ENCODE measurements at places on chromosomes 16 and 17. TPM values are rescaled to one million over a fixed set of nuclear protein-coding genes. Genes with fewer than 3 reads are reported as not detected.

KRTAP2-3 gene
- total RNA-seq = not detected

VAT1 gene
- total RNA-seq = 111 TPM

NUP93 gene
- total RNA-seq = 94.6 TPM

CLEC18A gene
- 2.2 TPM for total RNA-seq

LPO gene
- total RNA-seq = 0.22 TPM

C1QTNF1 gene
- 6.3 TPM for total RNA-seq

NPIPB13 gene
- 1.5 TPM for total RNA-seq

TNP2 gene
- total RNA-seq = not detected

ITGAL gene
- total RNA-seq = 0.05 TPM

FBXW10 gene
- total RNA-seq = 0.33 TPM

WFDC1 gene
- total RNA-seq = 2.7 TPM

P2RX5 gene
- total RNA-seq = 1.2 TPM

TP53TG3B gene
- not detected for total RNA-seq

NXN gene
- total RNA-seq = 28.0 TPM

DNAJA2 gene
- total RNA-seq = 84.1 TPM

RGS11 gene
- 2.5 TPM for total RNA-seq

NUFIP2 gene
- total RNA-seq = 72.3 TPM

GGNBP2 gene
- total RNA-seq = 56.0 TPM

PSMC3IP gene
- 8.7 TPM for total RNA-seq

TEKT3 gene
- total RNA-seq = not detected

KRTAP9-3 gene
- not detected for total RNA-seq

VPS25 gene
- 80.0 TPM for total RNA-seq

ARHGAP44 gene
- total RNA-seq = 0.76 TPM

KRT25 gene
- not detected for total RNA-seq

CHST4 gene
- total RNA-seq = not detected

TNK1 gene
- total RNA-seq = 0.96 TPM

ABI3 gene
- total RNA-seq = 2.0 TPM

EFCAB5 gene
- total RNA-seq = 0.82 TPM
